Amniotic epithelial cell (primary cell): ENCODE measurements at places on chromosomes 4 and X.

GRCh38 chr4:156536661-156537060 is 434.9 kb downstream of the PDGFC start:
- no peak for DNase-seq

DNA sequence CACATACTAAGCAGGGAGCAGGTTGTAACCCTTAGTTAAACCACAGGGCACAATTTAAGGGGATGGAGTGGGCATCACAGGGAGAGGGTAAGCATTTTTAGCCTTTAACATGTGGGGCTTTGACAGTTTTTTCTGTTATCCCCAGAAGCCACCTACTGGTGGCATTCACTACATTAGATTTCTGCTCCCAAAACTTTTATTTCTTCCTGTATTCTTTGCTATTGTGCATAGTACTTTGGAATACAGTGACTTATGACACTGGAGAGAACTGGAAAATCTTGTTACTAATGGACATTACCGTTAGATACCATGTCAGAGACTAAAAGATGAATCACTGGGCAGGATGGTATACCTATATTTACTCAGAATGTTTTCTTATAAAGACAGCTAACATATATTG is 7.3 kb downstream of the TRIM75 start:
- no peak for DNase-seq

DNA sequence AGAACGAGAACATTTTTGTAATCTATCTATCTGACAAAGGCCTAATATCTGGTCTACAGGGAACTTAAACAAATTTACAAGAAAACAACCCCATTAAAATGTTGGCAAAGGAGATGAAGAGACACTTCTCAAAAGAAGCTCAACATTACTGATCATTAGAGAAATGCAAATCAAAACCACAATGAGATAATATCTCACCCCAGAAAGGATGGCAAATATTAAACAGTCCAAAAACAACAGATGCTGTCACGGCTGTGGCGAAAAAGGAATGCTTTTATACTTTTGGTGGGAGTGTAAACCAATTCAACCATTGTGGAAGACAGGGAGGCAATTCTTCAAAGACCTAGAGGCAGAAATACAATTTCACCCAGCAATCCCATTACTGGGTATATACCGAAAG is 2284.8 kb downstream of the ARAP2 start:
- DNase-seq: no peak

DNA sequence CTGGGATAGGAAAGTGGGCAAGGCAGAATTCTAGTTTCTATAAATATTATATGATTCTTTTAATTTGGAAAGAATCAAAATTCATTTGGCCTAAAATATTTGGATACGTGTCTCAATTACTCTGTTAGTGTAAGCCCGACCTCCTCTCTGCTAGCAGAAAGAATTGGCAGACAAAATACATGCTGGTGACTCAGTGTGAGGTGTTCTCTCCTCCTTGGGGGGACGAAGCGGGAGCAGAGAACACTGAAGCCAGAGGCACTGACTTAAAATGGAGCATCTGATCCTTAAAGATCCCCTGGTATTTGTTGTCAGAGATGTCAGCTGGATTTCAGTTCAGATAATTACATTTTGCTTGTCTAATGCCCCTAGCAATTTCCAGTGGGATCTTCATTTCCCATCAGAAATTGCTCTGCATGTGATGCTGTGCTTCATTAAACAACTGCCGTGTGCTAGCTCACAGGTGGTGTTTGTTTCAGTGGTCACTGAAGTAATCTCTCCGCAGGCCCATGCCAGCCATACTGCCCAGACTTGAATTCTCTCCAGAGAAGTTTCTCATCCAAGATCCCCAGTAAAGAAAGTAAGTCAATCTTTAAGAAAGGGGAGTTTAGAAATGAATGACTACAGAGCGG is 188.7 kb upstream of the TLL1 start:
- peak; percentile 5 for DNase-seq

- DNase-seq: peak; percentile 88
Observed at GRCh38 chr4:119659576-119659975, 31.0 kb upstream of the PDE5A start.

- DNase-seq: no peak
Observed at GRCh38 chr4:81648576-81649275, 177.0 kb upstream of the RASGEF1B start.

- DNase-seq: no peak
Observed at GRCh38 chr4:182884040-182884439, 33.1 kb downstream of the DCTD start.

DNA sequence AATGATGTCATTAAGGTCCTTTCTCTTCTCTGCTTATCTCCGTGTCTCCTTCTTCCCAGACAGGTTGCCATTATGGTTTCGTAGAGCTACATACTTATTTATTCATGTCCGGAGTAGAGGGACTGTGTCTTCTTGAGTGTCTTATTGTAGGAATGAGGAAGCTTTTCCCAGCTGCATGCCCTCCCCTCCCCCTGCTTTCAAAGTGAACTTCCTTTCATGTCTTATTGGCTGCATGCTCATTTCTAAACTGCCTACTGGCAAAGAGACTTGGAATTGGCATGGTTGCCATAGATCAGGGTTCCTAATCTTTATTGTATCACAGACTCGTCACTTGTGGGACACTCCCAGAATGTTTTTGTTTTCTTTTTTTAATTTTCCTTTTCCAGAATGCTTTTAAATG is 15.4 kb downstream of the VAMP7 start:
- DNase-seq: no peak

DNA sequence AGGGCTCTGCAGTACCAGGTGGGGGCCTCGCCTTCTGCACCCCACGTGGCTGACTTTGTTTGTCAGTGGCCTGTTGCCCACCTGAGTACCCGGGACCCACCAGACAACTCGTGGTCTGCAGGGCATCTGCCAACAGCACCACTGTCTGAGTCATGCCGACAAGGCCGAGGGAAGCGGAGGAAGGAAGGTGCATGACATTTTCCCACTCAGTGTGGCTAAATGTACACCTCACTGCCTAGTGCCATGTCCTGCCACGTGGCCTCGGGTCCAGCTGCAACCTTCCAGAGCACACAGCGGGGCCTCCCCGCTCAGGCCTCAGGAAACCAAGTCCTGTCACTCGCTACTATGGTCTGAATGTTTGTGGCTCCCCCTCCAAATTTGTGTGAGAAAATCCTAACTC is 22.1 kb downstream of the ABLIM2 start:
- no peak for DNase-seq

- DNase-seq: no peak
Observed at GRCh38 chr4:82710197-82710929, 88.2 kb downstream of the SCD5 start.

DNA sequence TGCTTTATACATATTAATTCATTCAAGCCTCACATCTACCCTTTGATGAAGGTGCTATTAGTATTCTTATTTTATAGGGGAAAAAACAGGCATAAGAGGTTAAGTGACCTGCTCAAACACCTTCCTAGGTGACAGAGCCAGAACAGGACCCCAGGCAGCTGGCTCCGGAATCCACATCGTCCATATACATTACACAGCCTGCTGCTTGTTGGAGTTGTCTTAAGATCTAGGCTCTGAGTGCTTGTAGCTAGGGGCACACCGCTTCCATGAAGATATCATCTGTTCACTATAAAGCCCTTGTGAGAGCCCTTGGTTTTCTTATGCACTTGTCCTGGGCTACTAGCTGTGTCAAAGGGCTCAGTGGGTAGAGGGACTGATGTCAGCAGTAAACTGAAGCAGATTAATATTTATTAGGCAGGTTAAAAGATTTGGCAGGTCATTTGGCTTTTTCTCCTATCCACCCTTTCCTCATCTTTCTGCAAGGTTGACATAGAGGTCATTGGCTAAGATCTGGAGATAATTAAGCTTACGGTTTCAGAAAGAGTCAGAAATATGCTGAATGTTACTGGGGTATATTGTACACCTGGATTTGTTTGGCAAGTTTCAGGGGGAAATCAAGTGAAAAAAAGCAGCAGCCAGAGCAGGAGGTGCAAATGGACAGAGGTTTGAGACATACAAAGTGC is 195.4 kb downstream of the SOWAHB start:
- no peak for DNase-seq

GRCh38 chrX:43003939-43004338 is 226.0 kb upstream of the PPP1R2C start:
- no peak for DNase-seq

GRCh38 chr4:188459381-188459780 is 320.1 kb downstream of the TRIML1 start:
- DNase-seq: no peak

- peak; percentile 2 for DNase-seq
Observed at GRCh38 chrX:34546366-34546765, 110.7 kb downstream of the TMEM47 start.

GRCh38 chr4:61671599-61671998 is 471.5 kb downstream of the ADGRL3 start:
- DNase-seq: no peak

DNA sequence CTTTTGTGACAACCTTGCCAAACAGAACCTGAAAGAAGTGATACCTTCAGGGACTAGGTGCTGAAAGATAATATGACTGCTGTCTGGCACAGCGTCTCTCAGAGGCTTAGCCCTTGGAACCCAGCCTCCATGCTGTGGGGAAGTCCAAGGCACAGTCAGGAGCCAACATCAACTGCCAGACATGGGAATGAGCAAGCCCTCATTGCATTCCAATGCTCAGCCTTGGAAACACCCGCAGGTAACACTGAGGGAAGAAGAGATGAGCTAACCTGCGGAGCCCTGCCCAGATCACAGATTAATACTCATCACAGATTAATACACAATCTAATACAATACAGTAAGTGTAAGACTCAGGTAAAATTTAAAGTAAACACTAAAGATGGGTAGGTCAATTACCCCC is 31.5 kb downstream of the LDB2 start:
- no peak for DNase-seq

- DNase-seq: peak; percentile 51
Observed at GRCh38 chr4:152536545-152537182, 772 bp upstream of the FBXW7 start.

DNA sequence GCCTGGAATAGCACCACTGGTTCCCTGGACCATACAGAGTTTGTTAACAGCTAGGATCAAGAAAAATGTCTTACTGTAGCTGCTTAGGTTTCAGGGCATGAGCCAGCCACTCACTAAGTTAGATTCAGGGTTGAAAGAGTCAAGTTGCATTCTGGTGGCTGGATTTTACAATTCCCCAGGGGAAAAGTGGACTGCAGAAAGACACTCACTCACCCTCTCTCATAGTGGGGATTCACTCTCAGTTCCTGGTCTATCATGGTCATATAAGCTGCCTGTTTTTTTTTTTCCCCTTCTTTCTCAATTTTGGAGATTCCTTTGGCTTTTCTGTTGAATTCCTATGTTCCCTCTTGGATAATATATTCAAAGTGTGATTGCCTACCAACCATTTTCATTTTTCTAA is 744.2 kb upstream of the GRIA3 start:
- DNase-seq: no peak

DNA sequence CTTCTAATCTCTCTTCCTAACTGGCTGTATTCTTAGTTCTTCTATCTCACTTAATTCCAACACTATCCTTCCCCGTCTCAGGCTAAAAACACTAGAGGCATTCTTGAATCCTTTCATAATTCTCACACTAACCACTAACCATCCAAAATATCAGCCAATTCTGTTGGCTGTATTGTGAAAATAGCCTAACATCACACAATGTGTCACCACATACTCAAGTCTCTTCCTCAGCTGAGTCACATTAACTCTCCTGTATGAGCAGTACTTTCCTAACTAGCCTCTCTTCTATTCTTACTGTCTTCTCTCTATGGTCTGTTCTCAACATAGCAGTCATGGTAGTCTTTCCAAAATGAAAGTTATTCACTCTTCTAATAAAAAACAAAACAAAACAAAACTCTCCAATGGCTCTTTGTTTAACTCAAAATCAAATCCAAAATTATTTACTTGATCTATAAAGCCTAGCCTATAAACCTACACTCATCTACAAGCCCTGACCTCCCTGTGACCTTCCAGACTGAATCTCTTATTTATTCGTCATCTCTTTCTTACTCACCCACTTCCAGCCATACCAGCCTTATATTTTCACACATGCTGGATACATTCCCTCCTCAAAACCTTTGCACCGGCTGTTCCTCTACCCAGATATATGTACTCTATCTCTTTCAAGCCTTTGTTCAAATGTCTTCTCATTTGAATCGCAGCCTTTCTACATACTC is 445.9 kb downstream of the TLL1 start:
- peak; percentile 88 for DNase-seq

DNA sequence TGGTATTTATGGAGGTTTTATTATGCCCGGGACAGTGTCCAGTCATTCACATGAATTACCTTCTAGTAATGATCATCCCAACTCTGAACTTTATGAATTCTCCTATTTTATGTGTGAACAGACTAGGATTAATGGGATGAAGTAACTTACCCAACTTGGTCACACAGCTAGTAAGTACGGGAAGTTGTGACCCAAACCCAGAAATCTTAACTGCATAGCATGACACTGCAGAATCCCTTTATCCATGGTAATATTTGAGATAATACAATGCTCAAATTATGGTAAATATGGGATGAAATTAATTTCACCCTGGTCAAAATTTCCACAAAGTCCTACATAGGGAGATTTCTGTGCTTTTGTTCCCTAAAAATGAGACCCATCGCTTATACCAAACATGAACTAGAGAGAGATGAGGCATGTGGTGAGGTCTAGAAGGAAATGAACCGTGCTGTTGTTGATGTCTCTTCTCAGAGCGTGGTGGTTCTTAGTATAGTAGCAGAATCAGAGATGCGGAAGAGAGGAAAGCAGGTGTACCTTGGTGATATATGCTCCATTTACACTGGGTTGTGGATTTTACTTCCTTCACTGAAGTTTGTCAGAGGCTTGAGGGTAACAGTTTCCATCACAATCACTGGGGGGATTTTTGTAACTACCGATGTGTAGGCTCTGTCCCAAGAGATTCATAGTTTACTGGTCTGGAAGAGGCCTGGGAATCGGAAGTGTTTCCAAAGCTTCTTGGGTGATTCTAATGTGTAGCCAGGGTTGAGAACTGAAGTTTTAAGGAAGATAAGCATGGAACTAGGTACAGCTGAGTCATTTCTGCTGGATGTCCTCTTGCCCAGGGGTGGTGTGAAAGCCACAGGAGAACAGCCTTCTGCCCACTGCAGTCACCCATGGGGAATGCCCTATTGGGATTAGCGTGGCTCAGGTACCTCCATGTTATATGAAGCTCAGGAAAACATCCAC is 30.2 kb upstream of the FAM9C start:
- no peak for DNase-seq

DNA sequence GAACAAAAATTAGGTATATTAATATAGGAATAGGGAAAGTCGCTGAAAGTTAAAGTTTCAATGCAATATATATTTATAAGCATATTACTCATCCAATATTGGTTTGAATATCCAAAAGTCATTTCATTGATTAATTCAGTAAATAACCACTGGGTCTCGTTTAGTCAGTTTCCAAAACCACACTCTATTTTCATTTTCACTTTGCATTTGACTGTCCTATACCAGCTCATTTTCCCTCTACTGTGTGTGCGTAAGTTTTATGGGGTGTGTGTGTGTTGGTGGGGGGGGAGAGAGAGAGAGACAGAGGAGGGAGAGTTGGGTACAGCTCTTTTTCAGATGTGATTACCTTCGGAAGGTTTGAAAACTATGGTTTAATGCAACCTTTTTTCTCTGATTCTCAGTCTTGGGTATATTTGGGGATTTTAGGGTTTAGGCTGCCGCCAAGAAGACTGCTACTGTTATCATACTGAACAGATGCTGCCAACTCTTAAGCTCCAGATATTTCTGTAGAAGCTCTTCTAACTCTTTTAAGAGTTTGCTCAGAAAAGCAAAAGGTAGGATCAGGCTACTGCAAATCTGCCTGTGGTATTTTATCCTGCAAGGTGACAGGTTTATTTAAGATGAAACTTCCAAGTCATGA is 1427.4 kb downstream of the PCDH7 start:
- no peak for DNase-seq

GRCh38 chrX:74292808-74293123 is 11.2 kb upstream of the ZCCHC13 start:
- no peak for DNase-seq

GRCh38 chrX:19723427-19723826 is 164.0 kb downstream of the SH3KBP1 start:
- DNase-seq: no peak
